ENCODE measurements at places on chromosomes 13 and 19.

- no peak for DNase-seq
Measured at GRCh38 chr13:114227528-114227927, 7.2 kb upstream of the CDC16 start.

DNA sequence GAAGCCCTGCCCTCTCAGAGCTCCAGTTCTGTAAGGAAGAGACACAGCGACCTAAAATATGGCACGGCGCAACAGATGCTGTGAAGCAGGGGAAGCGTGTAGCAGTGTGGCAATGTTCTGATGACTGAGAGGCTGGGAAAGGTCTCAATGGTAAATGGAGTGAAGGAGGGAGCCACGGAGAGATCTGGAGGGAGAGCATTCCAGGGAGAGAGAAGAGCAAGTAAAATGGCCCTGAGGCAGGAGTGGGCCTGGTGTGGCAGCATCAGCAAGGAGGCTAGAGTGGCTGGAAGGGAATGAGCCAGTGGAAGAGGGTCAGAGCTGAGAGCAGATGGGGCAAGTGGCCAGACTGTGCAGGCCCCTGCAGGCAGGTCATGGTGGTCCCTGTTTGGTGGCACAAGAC is 16.4 kb downstream of the RCN3 start:
- no peak for DNase-seq

GRCh38 chr19:7994928-7995809 is 10.3 kb downstream of the ELAVL1 start:
- no peak for DNase-seq

DNA sequence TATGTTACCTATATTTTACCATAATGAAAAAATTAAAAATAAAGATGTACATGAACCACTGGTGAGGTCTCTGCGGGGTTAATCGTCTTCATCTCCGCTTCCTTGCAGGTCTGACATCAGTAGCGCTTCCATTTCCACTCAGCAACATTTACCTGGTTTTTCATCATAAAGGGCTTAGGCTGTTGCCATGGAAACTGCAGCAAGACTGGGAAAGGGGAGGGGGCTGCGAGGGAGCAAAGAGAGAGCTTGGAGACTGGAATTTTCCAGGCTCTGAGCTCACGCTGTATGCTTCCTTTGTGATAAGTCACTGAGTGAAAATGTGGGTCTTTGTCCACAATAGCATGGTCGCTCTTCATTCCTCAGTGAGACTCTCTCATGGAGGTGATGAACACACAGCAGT is 136.6 kb upstream of the USP29 start:
- no peak for DNase-seq
